ENCODE measurements at places on chromosomes 4 and X.

- no peak for DNase-seq
Measured at GRCh38 chrX:54043541-54044125, 640 bp downstream of the PHF8 start.

DNA sequence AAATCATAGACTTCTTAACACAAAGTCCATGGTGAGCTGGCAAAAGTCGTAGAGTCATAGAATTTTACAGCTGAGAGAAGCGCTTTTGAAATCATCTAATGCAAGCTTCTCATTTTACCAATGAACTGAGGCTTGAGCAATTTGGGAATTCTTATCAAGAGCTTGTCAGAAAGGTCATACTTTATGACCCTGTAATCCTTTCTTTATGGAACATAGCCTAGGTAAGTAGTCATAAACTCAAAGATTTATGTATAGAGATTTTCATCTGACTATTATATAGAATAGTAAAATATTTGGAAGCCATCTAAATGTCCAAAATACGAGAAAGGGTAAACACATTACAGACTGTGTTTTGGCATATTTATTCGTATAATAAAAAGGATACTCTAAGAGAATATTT, 563.5 kb downstream of the PCDH7 start:
- DNase-seq = no peak

- no peak for DNase-seq
Measured at GRCh38 chrX:104113222-104113965, 1.1 kb downstream of the ZCCHC18 start.

- DNase-seq = no peak
Measured at GRCh38 chr4:1872870-1873269, 1.7 kb downstream of the NSD2 start.

GRCh38 chr4:46933686-46934085, 24.6 kb upstream of the COX7B2 start:
- no peak for DNase-seq
